ENCODE measurements at places on chromosomes 11 and 22.

- no peak for DNase-seq
Observed at GRCh38 chr11:64237484-64237951, 3.1 kb downstream of the VEGFB start.

GRCh38 chr11:111336062-111336461 lies 37.7 kb downstream of the POU2AF3 start:
- DNase-seq, result no peak

GRCh38 chr22:47011131-47011858 lies 248.8 kb downstream of the TBC1D22A start:
- no peak for DNase-seq

DNA sequence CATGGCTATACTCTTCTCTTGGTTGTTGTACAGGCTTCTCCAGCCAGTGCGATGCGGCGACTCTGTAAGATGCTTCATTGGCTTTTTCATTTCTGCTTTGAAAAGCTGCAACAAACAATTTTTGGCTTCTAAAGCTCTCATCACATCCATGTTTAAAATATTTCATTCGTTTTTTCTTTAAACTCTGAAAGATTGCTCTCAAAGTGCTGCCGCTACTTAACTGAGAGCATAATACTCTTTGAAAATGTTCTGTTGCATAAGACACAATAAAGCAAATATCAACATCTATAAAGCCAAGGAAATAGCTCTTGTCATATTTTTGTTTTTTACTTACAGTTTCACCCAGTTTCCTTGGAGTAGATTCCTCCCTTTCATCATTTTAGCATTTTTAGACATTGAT lies 468.3 kb downstream of the TBC1D22A start:
- no peak for DNase-seq

DNA sequence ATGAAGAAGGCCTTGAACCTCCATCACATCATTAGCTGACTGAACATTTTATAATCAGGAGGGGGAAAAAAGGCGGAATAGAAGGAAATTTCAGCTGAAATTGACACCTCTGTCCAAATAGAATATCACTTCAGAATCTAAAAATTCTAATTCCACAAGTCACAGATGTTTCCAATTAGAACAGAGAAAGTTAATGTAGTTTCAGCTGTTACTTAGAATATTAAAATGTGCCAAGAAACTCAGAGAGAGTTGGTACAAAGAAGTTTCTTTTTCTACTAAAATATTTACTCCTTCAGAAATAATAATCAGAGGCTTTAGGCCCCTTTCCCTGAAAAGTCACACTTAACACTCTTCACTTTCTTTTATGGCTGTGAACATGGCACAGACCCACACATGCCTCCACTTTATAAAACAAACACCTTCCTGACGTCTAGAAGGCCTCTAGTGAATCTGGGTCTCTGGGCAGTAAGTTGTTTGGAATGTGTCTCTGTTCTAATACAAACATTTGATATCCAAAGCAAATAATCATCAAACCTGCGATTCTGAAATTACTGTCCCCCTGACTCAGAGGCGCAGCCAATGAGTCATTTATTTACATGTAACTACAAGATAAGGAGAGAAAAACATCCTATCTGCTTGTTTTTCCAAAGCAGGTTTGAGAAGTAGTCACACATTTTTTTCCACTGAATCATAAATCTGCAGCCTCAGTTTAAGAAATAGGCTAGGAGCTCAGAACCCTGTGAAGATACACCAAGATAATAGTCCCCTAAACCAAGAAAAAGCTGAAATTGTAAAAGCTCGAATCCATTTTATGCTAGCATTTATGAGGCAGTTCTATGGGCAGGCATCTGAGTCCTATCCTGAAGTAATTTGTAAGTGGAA lies 148.4 kb downstream of the ME3 start:
- peak; percentile 67 for DNase-seq

DNA sequence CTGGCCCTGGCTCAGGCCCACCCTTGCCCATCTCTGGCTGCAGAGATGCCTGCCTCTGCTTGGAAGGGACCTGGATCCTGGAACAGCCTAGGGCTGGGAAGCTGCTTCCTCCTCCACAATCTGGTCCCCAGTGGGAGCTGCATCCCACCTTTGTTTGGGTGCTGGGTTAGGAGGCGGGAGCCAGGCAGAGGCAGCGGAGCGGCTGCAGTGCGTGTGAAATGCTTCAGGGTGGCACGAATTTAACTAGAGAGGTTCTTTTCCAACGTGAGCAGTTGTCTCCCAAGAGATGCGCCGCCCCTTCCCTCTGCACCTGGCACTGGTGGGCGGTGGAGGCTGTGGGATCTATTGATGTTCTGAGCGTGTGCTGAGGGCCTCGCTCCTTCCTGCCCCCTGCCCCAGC lies 31.6 kb downstream of the BRSK2 start:
- no peak for DNase-seq

- no peak for DNase-seq
Observed at GRCh38 chr11:16336204-16336603, 20.1 kb downstream of the SOX6 start.

DNA sequence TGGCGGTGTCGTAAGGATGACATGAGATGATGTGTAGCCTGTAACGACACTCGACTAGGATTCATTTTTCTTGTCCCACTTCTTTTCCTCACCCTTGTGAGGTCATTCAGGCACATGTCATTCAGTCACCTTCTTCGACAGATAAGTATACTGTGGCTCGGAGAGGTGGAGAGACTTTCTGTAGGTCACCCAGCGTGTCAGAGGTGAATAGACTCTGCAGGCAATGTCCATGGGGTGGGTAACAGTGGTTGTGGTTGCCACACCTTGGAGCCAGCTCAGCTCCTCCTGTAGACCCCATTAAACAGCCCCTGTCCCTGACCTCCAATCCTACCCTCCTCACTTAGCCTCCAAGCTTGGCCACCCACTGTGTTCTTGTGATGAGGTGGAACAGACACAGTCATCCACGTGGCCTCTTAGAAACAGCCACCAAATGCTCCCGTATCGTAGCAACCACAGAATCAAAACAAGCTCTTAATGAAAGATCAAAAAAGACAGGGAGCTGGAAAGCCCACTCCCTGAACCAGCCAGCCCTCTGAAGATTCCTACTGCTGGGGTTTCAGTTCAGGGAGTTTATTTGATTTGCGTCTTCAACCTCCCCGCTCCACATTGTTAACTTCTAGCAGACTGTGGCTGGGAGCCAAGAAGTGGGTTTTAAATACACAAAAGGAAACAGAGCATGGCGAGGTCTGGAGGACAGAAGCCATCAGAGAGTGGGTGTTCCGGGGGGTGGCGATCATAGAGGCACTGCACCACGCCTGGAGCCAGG lies 89.0 kb upstream of the GRK3 start:
- DNase-seq, result no peak

GRCh38 chr11:69726481-69726880 lies 22.7 kb upstream of the FGF19 start:
- no peak for DNase-seq

DNA sequence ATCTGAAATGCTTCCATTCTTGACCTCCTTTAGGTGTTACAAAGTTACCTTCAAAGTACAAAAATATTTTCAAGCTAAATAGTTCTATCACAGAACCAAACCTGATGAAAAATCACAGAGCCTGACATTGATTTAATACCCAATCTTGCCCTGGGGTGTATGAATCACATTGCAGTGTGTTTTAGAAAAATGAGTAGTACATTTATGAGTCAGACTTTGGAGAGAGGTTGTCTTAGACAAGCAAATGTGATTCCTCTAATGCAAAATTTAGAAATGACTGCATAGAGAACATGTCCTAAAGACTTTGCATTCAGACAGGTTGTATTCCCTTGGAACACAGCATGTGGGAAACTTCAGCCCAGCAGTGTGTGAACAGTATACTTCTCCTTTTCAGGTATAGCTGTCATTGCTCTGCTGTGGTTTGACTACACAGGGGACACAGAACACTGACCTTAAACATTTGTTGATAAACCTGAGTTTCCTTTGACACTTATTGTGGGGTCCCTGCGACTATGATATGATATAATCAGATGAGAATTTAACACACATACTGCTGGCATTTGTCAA lies 972.1 kb downstream of the JRKL start:
- peak; percentile 44 for DNase-seq

GRCh38 chr22:38710351-38710750 lies 4.6 kb downstream of the GTPBP1 start:
- no peak for DNase-seq

GRCh38 chr11:88131764-88132470 lies 43.3 kb downstream of the RAB38 start:
- no peak for DNase-seq

GRCh38 chr11:103699216-103699615 lies 337.2 kb upstream of the DDI1 start:
- DNase-seq, result no peak

- DNase-seq, result no peak
Observed at GRCh38 chr11:44526438-44526837, 39.0 kb upstream of the CD82 start.

- no peak for DNase-seq
Observed at GRCh38 chr11:107927559-107927958, 689 bp upstream of the RAB39A start.

- DNase-seq, result no peak
Observed at GRCh38 chr11:3786781-3787428, 10.4 kb downstream of the NUP98 start.

GRCh38 chr11:134530636-134531326 lies 118.7 kb upstream of the B3GAT1 start:
- no peak for DNase-seq

DNA sequence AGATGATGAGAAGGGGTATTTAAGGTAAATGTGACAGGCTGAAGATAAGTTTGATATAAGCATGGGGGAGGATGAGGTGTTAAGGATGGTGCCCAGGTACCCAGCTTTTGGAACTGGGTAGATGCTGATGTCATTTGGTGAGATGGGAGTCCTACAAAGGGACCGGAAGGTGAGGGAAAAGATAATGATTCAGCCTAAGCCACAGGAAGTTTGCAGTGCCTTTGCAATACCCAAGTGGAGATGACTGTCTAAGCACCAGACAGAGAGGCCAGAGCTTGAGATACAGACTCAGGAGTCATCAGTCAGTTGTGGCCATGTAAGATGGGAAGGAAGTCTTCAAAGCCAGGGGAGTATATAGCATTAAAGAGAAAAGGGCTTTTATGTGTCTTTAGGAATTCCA lies 30.0 kb upstream of the SMCO4 start:
- no peak for DNase-seq

DNA sequence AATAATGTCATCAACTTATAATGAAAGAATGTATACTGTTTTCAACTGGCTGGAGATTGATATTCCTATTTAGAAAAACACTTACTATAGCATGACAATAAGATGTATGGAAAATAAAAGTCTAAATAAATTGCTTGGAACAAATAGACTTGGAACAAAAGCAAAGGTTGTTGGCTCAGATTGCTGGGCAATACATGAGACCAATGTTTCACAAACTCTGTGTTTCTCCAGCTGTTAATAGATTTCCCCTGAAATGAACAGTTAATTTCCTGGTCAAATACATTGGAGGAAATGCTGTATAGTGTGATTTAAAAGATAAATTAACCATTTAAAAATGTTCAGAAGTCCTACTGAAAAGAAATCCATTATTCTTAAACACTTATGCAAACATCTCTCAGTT lies 40.1 kb upstream of the CTSC start:
- no peak for DNase-seq

GRCh38 chr11:111469200-111469599 lies 43.0 kb downstream of the BTG4 start:
- peak; percentile 10 for DNase-seq

Measured in amniotic stem cell (primary cell).